Urothelium cell line (cell line): ENCODE measurements at places on chromosomes 12 and 14.

GRCh38 chr12:92020983-92021665 lies 124.5 kb downstream of the BTG1 start:
- DNase-seq = no peak

GRCh38 chr14:53953828-53954550 lies 2.6 kb downstream of the BMP4 start:
- peak; percentile 54 for DNase-seq

GRCh38 chr14:24456980-24457379 lies 14.4 kb upstream of the SDR39U1 start:
- DNase-seq = no peak

DNA sequence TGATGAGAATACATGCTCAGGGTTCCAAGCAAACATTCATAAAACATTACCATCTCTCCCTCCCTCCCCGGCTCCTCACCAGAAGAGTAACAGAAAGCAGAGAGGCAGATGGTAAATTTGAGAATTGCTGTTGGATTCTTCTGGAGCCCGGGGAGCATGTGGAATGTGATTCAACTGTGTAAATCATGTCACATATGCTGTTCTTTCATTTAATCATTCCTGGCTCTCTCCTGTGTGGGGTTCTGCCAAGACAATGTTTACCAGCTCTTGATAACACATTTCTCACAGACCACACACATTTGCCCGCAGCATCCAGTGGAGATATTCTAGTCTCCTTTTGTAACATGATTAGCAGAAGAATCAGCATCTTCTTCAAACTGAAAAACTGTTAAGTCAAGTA lies 23.4 kb upstream of the NR2C1 start:
- DNase-seq = peak; percentile 17

DNA sequence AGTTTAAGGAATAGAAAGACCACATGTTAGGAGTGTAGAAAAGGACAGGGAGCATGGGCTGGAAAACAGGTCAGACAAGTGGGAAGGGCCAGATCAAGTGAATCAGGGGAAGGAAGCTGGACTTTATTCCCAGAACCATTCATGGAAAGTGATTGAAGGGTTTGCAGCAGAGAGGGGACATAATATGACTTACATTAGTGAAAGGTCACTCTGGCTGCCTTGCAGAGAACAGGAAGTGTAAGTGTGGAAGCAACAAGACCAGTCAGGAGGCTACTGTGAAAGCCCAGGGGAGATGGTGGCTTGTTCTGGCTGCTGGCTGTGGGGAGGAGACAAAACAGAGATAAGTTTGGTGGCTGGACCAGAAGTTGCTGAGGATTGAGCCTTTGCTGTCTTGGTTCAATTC lies 69.1 kb downstream of the VCPKMT start:
- DNase-seq = no peak

- no peak for DNase-seq
These were observed 18.4 kb upstream of the CFL2 start for GRCh38 chr14:34732802-34733201.

DNA sequence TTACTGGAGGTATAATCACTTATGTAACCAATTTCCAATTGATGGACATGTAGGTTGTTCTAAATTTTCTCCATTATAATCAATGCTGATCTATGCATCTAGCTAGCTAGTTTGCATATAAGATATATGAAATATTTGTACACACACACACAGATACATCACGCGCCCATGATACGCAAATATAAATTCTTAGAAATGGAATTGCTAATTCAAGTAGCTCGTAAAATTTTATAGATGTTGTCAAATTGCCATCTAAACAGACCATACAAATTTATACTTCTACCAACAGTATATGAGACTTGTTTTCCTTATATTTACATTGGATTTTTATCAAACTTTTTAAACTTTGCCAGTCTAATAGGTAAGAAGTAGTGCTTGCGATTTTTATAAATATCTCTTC lies 29.1 kb upstream of the TRIM9 start:
- no peak for DNase-seq

- DNase-seq = no peak
These were observed 150.2 kb downstream of the TTLL5 start for GRCh38 chr14:75811136-75811829.

GRCh38 chr12:25997201-25997963 lies 38.9 kb downstream of the RASSF8 start:
- DNase-seq = peak; percentile 64

GRCh38 chr12:113161415-113162016 lies 12.0 kb downstream of the CFAP73 start:
- peak; percentile 36 for DNase-seq

DNA sequence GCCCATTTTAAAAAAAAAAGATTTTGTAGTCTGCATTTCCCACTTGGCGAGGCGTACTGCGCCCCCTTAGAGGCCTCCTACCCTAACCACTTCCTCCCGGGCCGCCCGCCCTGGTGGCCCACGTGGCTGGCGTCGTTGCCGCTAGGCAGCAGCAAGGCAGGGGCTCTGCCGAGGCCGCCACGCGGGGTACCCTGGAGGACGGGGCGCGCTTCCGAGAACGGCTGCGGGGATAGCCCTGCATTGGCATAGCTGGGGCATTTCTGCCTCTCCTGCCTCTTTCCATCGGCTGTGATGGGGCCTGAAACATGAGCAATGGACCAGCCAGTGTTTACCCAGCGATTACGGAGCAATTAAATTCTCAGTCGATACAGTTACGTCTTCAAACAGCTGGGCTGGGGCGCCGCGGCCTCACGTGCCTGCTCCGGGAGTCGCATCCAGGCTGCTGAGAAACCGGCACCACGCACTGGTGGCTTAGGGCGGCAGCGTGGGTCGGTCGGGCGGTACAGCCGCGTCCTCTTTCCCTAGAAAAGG lies 38.0 kb downstream of the IQSEC3 start:
- no peak for DNase-seq

DNA sequence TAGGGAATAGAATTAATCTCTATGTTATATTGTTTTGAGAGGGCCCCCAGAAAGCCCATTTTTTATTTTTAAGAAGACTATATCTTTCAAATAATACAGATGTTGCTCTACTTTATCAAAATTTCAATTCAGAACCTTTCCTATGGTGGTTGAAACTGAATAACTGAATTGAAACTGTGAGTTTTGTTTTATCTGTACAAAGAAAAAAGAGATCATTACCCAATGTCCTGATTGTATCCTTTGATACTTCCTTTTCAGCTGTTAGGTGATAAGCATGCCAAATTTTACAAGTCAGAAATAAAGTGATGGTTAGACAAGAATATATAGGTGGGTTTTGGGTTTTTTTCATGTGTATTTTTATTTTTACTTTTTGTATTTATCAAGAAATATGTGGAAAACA lies 1293.1 kb upstream of the USP15 start:
- no peak for DNase-seq
